T47D (cell line): ENCODE measurements at places on chromosomes 11 and 22.

- no peak for DNase-seq
Observed at GRCh38 chr11:10414659-10415058, 40.4 kb upstream of the AMPD3 start.

- DNase-seq: no peak
Observed at GRCh38 chr22:18995327-18995711, 59.2 kb upstream of the PRODH start.

GRCh38 chr11:116931206-116931953 is 94.0 kb upstream of the APOA1 start:
- DNase-seq: no peak

- DNase-seq: no peak
Observed at GRCh38 chr11:115257270-115257669, 246.9 kb downstream of the CADM1 start.

GRCh38 chr11:111770581-111771134 is 4.5 kb upstream of the PPP2R1B start:
- DNase-seq: no peak

GRCh38 chr11:33742249-33742851 is 6.1 kb upstream of the CD59 start:
- peak; percentile 38 for DNase-seq

GRCh38 chr11:34344768-34345539 is 12.9 kb downstream of the ABTB2 start:
- peak; percentile 67 for DNase-seq

DNA sequence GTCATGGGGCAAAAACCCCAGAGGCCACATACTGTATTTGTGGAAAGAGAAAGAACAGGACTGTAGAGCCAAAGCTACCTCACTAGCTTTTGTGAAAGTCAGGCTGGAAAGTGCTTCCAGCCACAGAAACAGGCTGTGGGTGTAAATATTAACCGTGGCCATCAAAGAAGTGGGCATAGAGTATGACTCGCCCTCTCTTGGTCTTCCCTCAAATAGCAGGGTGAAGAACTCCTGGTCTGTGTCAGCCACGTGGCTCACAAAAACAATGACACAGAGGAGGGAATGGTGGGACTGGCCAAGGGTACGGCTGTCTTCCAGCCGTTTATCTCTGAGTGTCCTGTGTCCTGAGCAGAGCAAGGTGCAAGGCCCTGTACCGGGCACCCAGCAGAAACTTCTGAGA is 37.6 kb upstream of the UBASH3B start:
- DNase-seq: no peak

DNA sequence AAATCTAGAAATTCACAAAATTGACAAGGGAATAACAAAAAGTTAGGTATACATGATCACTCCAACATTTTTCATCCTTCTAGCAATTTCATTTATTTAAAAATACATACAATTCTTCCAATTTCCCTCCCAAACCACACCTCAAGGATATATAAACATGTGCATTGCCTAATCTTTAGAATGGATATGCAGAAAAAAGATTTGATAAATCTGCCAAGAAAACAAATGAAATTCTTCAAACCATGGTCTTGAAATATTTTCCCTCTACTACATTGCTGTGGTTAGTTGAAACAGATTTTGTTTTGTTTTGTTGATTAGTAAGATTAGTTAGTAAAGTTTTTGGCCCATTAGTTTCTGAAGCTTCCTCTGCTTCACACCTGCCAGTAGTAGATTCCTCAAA is 703.3 kb upstream of the CCDC179 start:
- no peak for DNase-seq

DNA sequence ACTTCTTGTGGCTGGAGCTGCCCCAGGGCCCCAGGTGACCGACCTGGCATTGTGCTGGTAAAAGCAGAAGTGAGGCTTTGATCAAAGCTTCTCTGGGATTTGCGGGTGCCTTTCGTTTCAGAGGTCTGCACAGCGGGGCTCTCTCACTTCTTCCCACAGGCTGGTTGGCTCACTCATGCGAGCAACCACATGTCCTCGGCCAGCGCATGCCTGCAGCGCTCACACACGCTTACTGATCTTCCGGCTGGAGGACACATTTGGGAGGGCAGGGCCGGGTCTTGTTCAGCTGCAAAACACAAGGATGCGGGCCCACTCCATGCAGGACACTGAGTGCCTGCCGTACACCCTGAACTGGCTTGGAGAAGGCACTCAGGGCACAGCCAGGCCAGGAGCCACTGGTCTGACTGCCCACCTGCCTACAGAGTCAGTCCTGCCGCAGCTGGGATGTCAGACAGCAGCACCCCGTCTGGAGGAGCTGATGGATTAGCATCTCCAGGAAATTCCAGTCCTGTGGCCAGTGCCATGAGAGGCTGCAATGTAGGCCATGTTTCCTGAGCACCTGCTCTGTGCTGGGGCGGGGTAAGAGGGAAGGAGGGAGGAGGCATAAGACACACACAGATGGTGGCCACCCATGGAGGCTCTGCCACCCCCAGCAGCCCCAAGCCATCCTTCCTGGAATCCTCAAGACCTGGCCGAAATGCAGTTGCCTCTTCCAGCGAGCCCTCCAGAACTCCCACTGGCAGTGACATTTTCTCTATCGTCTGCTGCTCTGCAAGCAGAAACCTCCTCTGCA is 1383.2 kb downstream of the BRD1 start:
- no peak for DNase-seq

- no peak for DNase-seq
Observed at GRCh38 chr22:21778705-21779363, 43.2 kb upstream of the YPEL1 start.

DNA sequence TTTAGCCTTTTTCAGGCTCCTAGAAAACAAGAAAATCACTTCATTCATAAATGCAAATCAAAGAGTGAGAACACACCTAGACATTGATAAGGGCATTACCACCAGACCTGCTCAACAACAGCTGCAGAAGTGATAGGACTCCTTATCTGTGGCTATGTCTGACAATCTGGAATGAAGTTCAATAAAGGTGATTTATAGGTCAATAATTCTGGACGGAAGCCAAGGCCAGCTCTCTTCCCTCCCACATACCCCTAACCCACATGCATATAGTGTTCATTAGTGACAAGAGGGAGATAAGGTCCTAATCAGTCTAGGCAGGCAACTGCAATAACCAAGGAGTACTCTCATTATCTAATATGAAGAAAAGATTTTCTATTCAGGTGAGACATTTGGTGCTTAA is 111.3 kb downstream of the ETS1 start:
- no peak for DNase-seq

DNA sequence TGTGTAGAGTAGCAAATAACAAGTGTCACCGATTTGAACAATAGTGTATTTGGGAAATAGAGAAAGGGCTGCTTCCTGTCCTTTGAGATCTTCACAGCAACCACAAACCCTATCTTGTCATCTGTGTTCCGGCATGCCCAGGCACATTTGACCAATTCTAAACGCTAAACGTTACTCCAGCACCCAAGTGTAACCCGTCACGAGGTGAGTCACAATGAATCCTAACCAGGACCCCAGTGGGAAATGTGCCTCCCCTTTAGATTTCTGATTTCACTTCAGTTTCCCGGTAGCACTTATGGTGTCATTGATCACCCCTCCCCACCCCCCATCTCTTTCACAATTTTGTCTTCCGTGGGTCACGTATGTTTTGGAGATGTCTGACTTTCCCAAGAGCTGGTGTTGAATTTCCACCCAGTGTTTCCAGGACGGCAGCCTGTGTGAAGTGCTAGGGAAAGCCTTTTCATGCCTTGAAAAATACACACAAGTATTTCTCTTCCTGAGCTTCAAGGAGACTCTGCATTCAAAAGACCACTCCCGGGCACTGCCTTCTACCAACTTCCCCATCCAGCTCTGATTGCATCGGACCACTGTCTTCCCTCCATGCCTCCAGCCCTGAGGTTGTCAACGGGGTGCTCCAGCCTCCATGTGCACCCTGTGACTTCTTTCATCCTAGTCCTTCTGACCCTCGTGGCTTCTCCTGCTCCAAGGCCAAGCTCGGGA is 10.5 kb upstream of the C11orf24 start:
- DNase-seq: no peak

- DNase-seq: no peak
Observed at GRCh38 chr11:1656061-1656441, 26.5 kb downstream of the KRTAP5-5 start.

GRCh38 chr11:35688023-35688422 is 25.4 kb downstream of the TRIM44 start:
- no peak for DNase-seq

DNA sequence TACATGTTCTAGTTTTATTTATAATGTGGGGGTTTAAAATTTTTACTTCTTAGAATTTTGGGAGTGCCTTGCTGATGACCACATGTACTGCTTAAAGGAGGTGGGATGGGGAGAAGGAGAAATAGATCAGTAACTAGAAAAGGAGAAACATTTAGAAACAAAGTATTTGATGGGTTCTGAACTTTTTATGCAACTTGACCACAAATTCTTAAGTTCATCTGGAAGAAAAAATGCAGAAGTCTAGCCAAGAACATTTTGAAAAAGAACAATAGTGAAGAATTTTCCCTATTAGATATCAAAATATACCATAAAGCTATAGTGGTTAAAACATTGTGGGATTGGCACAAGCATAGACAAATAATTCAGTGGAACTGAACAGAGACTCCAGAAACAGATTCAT is 73.3 kb upstream of the AMPD3 start:
- no peak for DNase-seq

DNA sequence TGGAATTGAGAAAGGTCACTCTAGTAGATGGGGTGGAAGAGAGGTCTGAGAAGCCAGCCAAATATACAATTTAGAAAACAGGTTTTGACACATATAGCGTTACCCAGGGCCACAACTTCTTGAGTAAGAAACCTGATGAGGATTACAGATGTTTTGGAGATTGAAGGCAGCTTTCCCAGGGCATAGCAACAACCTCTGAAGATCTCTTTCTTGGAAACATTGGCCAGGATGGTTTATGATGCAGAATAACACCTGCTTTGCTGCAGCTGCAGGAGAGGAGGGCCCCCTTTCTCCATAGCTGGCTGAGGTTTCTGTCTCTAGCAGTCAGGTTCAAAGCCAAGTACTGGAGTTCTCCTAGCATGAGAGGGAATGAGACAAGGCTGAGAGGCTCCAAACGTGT is 75.1 kb upstream of the NUP50 start:
- DNase-seq: no peak

DNA sequence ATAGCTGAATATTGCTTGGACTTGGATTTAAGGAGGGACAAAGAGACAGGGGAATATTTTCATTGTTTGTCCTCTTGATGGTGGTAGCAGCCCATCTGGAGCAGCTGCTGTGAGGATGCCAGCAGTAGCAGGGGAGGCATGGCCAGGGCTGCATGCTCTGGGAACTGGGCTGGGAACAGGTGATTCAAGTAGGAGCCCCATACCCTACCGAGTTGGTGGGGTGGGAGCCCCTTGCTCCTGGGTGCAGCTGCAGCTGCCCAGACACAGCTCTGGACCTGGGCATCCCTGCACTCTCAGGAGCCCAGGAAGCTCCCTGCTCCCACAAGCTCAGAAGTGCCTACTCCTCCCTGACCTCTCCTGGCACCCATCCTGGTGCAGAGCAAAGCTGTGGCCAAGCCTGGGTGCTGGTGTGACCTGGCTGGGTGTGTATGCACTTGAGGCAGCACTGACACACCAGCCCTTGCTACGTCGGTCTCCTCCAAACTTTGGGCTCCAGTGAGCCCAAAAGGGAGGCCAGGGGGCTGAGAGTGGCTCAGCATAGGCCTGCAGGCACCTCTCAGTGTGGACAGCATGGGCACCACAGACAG is 341.8 kb upstream of the CCDC179 start:
- DNase-seq: no peak

DNA sequence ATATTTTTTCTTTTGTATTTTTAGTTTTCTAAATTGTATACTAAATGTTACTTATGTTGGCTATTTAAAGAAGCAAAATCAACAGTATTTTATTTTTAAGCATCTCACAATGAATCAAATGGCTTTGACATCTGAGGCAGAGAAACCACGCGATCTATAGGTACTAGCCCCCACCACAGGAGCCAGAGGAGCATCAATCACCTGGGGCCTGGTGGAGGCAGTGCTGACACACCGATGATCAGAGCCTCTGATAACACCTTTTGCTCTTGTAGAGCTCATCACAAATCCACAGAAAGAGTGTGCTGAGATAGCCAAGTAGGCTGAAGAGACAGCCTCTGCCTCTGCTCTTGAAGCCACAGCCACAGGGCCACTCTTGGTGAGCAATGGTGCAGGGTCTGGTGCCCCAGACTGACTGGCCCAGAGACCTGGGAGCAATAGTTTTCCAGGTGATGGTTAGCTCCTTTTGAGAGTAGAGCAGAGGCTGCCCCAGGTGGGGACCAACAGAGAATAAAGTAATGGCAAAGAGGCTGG is 25.2 kb downstream of the HIRA start:
- DNase-seq: no peak

- no peak for DNase-seq
Observed at GRCh38 chr22:25419247-25420113, 145.0 kb upstream of the GRK3 start.
